ENCODE measurements at places on chromosomes 1 and 21. TPM values are rescaled to one million over a fixed set of nuclear protein-coding genes. Genes with fewer than 3 reads are reported as not detected.

Gene RHD
- total RNA-seq = 1.2 TPM

Gene SELP
- 17.0 TPM for total RNA-seq

Gene EDN2
- total RNA-seq = not detected

Gene COL6A1
- 1.4 TPM for total RNA-seq

Gene CRP
- 0.42 TPM for total RNA-seq

Gene KRTAP11-1
- total RNA-seq = not detected

Gene SDC3
- 0.73 TPM for total RNA-seq

Gene PTPN7
- total RNA-seq = 51.7 TPM

Gene HMCN1
- total RNA-seq = under 0.01 TPM

Gene NPHS2
- not detected for total RNA-seq

Gene SYCP1
- not detected for total RNA-seq

Gene S100A3
- not detected for total RNA-seq

Gene AVPR1B
- total RNA-seq = not detected

Gene MYOM3
- not detected for total RNA-seq

Gene ACTL8
- not detected for total RNA-seq

Gene ADAMTS1
- 2.2 TPM for total RNA-seq

Gene AADACL4
- total RNA-seq = not detected

Gene LCE1F
- not detected for total RNA-seq

Gene ZBTB48
- total RNA-seq = 13.1 TPM

Gene CA6
- total RNA-seq = 0.63 TPM

Gene OVAAL
- not detected for total RNA-seq

Gene OR14A16
- not detected for total RNA-seq

Gene BSND
- total RNA-seq = not detected

Gene CHD5
- under 0.01 TPM for total RNA-seq

Gene NEK2
- 0.52 TPM for total RNA-seq

Gene CA14
- not detected for total RNA-seq

Gene BGLAP
- total RNA-seq = 0.31 TPM

Gene ANKRD65
- total RNA-seq = not detected
